ENCODE measurements at places on chromosomes 7 and 10.

- no peak for DNase-seq
These were observed 102.1 kb downstream of the CUX1 start for GRCh38 chr7:101919363-101920115.

DNA sequence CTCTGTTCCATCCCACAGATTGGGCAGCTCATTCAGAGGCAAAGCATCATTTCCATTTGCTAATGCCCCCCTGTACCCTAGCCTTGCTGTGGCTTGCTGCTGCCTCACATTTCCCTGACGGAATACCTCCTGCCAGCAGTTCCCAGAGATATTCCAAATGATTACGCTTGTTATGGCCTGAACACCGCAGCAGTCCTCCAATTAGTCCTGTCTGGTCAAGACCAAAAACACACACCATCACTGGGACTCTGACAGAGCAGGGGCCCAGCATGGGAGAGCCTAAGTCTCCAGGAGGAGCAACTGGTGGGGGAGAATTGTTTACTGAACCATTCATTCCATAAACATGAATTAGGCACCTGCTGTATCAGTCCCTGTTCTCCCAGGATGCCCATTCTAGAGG is 6.1 kb downstream of the OGDHL start:
- no peak for DNase-seq

DNA sequence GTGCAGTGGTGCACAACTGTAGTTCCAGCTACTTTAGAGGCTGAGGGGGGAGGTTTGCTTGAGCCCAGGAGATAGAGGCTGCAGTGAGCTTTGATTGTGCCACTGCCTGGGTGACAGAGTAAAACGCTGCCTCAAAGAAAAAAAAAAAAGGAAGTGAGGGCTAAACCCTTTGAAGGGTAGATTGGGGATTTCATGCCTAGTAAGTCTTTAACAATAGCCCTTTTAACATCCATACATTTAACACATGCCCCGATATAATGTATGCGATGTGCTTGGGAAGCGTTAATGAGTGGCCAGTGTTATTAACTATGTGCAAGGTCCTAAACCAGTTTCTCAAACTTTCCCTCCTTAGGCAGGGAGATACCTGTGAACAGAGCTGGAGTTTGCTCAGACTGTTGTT is 229.2 kb upstream of the HPS1 start:
- DNase-seq: no peak

GRCh38 chr7:43537765-43538403 is 45.0 kb upstream of the STK17A start:
- DNase-seq: peak; percentile 29

DNA sequence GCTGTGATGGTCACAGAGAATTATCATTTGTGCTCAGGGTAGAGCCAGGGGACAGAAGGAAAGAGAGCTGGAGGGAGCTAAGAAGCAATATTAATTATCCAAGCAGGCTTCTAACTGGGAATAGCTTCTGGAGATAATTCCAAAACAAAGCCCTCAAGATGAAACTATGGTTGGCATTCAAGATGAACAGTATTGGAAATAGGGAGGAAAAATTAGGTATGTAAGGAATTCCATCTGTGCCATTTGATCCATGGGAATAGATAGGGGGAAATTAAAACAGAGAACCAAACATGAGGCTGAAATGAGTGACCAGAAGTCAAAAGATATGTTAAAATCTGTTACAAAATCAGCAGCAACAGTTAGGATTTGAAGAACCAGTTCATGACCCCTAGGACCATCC is 75.3 kb downstream of the NDUFB2 start:
- no peak for DNase-seq

DNA sequence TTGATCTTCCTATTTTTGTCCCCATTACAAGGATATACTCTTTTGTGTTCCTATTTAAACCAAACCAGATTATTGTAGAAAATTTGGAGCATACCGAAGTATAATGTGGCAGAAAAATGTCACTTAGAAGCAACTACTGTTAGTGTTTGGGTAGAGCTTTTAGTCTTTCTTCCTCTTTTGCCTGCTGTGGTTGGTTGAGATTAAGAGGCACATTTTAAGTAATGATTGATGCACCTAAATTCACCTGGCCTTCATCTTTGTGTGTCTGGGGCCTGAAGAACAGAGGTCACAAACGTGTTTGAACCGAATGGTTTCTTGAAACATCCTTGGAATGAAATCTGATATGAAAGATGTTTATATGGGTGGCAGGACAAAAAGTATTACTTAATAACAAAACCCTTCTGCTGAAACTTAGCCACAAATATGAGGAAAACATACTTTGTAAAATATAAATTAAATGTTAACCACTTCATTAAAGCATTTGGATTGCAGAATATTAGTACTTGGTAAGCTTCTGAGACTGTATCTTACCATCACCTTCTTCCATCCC is 2.6 kb downstream of the BPGM start:
- DNase-seq: peak; percentile 14

Measured in GM23248 (cell line).